ENCODE measurements at places on chromosomes 13 and 19.
A peak's percentile ranks its signal among the peaks of the same experiment; 100 is the strongest.

DNA sequence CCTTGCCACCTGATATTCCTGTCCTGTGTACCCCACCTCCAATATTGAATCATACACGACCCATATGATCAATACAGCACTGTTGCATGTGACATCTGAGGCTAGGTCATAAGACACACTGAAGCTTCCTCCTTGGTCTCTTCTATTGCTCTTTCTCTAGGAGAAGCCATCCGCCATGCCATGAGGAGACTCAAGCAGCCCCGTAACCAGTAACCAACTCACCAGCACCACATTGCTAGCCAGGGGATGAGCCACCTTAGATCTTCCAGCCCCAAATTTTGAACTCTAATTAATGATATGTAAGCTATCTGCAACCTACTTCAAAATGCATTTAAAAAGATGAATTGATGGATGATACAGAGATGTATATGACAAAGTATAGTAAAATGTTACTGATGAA lies 28.6 kb downstream of the ZNF557 start:
- DNase-seq: no peak

- peak; percentile 41 for DNase-seq
Measured at GRCh38 chr13:78241278-78241919, 322.8 kb upstream of the EDNRB start.

- DNase-seq: peak; percentile 75
Measured at GRCh38 chr19:38683393-38684077, 36.1 kb downstream of the ACTN4 start.

- no peak for DNase-seq
Measured at GRCh38 chr13:110128546-110128945, 178.4 kb downstream of the COL4A1 start.

DNA sequence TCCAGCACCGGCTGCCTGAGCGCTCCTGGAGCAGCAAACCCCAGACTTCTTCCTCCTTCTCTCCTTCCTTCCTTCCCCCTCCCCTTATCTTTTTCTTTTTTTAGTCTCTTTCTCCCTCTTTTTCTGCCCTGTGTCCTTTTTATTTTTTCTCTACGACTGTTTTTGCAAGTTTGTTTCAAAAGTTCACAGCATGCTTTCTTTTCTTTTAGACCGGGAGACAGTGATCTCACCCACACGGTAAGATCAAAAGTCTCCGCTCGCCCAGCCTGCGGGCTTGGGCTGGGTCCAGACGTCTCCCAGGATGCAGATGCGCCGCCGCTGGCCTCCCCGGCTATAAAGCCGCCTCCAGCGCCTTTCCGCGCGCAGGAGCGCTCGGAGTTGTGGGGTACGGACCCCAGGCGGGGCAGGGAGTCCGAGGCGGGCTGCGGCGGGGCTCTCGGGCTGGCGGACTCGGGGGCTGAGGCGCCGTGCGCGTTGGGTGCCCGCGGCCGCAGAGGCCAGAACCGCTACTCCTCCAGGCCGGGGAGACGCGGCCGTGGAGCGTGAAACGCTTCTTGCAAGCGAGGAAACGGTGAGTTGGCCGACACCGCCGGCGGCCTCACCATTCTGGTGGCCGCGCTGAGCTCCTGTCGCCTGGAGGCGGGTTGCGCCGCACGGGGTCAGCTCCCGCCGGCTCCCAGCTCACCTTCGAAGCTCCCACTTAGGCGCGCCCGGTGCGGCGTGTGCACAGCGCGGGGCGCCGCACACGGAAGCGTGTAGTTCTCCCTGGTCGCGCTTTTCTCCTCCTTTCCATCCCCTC lies 2.0 kb upstream of the TSHZ3 start:
- no peak for DNase-seq

DNA sequence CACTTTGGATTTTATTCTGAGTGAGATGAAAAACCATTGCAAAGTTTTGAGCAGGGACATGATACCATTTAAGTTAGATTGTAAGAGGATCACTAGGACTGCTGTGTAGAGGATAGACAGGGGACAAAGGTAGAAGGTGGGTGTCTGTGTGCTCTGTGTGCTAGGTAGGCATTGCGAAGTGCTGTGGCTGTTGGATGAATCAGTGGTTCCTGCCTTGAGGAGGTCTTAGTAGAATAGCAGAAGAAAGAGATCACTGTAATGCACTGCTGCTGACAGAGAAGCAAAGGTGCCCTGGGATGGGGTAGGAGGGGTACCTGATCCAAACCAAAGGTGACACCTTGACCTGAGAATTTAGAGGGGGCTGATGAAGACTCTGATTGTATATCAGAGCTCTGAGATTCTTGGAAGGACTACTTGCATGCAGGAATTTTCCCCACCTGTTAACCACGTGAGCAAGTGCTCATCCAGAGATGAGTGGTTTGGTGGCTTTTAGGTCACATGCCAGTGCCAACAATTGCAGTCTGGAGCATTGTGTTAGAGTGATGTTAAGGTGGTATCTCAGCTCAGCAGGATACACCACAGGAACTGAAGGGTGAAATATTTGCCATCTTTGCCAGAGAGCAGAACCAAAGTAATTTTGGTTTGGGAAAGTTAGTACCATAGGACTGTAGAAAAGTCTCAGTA lies 10.8 kb downstream of the WASF3 start:
- DNase-seq: no peak

DNA sequence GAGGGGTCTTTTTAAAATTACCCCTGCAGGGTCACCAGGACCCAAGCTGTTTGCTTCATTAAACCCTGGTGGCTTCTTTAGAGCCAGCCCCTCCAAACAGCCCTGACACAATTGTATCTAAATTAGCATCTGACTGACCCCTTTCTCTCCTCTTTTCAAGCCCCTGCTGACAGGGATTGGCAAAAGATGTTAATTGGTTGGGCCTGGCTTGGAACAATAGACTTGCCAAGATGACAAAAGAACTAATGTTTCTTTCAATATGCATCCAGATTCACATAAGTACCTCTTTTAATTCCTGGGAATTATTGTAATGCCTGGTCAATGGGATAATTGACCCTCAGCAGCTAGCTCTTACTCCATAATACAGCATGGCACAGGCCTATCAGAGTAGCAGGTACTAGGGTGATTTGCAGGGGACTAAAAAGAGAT lies 140.8 kb downstream of the SHISA2 start:
- no peak for DNase-seq

DNA sequence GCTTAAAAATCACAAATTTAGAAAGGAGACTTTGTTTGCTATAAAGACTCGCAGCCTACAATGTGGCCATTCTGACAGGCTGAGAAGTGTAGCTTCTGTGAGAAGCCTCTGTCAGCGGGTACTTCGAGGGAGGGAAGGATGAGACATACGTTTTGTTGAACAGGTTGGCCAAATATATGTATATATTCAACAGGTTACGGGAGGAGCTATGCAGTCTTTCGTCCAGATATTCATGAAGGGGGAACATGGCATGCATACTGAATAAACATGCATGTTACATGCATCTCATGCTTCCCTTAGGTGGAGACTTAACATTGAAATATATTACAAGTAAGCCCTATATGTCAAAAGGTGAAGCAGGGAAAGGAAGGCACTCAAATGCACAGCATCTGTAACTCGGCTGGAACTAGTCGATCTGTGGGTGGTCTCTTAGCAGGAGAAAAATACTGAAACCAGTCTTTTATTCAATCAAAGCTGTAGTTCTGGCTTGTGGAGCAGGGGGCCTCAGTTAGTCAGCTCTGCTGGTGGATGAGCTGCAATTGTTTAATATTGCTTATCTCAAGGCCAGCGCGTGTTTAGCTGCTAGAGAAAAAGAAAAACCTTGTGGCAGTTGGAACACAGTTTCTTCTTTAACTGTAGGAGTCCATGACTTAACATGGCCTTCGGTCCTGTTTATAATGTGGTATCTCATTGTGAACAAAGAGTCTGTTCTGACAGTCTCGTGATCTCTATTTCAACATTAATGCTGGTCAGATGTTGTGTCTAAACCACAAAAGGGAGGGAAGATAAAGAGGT lies 94.3 kb downstream of the FAM216B start:
- DNase-seq: no peak

All from stimulated activated CD8-positive, alpha-beta memory T cell treated with anti-CD3 and anti-CD28 coated beads, Interleukin-4, amount 100 ng/mL, for 48 hours (primary cell).